CD4-positive, alpha-beta T cell treated with Interleukin-6 for 4 hours (primary cell): ENCODE measurements at places on chromosomes 2 and 18.

GRCh38 chr2:25165992-25166875 is 2.1 kb downstream of the POMC start:
- DNase-seq = peak; percentile 61

GRCh38 chr2:158519481-158519880 is 62.7 kb downstream of the PKP4 start:
- DNase-seq = no peak

- no peak for DNase-seq
These were observed 74.0 kb upstream of the MSH6 start for GRCh38 chr2:47708801-47709499.

GRCh38 chr2:151437630-151438029 is 27.9 kb downstream of the RIF1 start:
- DNase-seq = peak; percentile 43

- DNase-seq = no peak
These were observed 1.4 kb upstream of the HNRNPA3 start for GRCh38 chr2:177211169-177211568.

GRCh38 chr2:201906777-201907562 is 100.6 kb downstream of the CDK15 start:
- no peak for DNase-seq

DNA sequence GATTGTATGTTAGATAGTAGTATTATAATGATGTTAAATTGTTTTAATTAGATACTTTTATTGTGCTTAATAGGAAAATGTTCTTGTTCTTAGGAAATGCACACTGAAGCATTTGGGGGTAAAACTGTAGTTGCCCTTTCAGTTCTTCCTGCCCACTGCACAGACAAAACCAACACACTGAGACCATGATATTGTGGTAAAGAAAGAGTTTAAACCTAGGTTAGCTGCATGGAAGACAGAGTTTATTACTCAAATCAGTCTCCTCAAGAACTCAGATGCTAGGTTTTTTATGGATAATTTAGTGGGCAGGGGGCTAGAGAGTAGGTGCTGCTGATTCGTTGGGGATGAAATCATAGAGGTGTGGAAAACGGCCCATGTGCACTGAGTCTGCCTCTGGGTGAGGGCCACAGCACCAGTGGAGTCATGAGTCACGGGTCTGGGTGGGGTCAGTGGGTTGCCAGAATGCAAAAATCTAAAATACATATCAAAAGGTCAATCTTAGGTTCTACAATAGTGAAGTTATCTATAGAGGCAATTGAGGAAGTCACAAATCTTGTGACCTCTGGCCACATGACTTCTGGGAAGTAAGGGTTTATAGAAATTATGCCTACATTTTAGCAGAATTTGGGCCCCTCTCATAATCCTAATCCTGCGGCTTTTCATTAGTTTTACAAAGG is 283.4 kb upstream of the FBXO11 start:
- DNase-seq = no peak

DNA sequence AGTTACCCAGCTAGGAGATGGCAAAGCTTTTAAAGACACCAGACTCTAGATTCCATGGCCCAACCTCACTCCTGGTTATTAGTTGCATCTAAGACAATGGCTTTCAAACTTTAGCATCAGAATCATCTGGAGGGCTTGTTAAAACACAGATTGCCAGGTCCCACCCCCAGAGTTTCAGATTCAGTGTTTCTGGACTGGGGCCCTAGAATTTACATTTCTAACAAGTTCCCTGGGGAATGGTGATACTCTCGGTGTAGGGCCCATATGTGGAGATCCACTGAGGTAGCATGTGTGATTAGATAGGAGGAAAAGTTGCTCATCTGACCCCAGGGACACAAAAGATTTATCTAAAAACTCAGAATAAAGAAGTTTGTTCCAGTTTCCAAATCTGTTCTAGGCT is 14.5 kb upstream of the TTR start:
- no peak for DNase-seq

DNA sequence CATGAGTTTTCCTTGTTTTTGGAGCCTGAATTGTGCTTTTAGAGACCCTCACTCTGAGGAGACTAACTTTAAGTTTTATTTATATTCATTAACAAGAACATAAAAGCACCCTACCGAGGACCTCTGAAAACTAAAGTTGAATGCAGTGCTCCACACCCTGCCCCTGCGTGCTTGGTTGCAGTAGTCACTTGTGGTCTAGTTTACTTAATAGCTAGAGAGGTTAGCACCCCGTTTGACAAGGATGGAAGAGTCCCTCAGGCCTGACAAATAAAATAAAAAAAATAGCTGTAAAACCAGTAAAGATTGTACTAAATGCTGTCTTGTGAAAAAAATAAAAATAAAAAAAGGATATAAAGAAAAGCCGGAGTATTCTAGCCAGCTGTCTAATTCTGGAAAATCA is 395.2 kb downstream of the MTX2 start:
- DNase-seq = no peak
